ENCODE measurements at places on chromosomes 4 and X.

- DNase-seq: no peak
These were observed 639.6 kb downstream of the MID1IP1 start for GRCh38 chrX:39440799-39441284.

GRCh38 chrX:107687445-107687844 is 59.1 kb downstream of the PRPS1 start:
- no peak for DNase-seq

DNA sequence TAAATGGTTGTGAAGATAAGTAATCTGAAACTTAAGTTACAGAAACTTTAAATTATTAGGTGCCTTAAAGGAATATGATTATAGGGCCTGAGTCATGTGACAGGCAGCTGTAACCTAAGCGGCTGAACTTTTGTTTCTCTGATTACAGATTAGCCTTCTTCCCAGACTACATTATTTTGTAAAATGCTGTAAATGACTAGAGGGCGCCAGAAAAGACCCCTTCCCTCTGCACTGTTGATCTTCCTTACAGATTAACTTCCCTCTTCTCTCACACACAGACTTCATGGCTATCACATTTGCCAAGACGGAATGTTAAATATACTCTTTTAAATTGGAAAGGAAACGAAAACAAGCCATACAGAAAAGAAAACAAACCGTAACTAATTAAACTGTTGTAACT is 96.6 kb downstream of the EVC2 start:
- DNase-seq: no peak

- DNase-seq: no peak
These were observed 46.5 kb upstream of the HPSE start for GRCh38 chr4:83381173-83381572.

GRCh38 chr4:7067452-7068278 is at the start of gene GRPEL1:
GRPEL1 (minus strand) TSS chr4:7068064; CDS start chr4:7068032, 32 bp downstream.
- peak; percentile 100 for DNase-seq

DNA sequence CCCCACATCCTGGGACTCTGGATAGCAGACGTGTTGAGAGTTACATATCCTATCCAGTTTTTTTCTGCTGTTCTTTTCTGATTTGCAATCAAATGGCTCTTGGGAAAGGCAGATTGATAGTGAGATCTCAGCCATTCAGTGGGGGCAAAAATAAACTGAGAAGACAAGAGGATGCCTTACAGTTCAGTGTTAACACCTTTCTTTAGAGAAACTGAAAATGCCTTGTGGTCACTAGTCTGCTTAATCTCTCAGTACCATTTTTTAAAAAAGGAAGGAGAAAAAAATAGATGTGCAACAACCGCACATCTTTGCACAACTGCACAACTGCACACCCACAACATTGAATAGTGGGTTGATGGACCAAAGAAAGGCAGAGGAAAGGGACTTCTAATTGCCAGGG is 109.3 kb downstream of the ARHGEF9 start:
- DNase-seq: no peak

Data from stimulated activated CD8-positive, alpha-beta memory T cell treated with anti-CD3 and anti-CD28 coated beads, Interleukin-12 subunit alpha, Interleukin-12 subunit beta, amount 100 ng/mL, for 1 hour (primary cell).